Activated CD4-positive, alpha-beta T cell treated with anti-CD3 and anti-CD28 coated beads, Interleukin-2, amount 50 U/mL, for 1 hour (primary cell): ENCODE measurements at places on chromosomes 4 and X.

- DNase-seq, result no peak
Measured at GRCh38 chr4:155249016-155249566, 40.7 kb downstream of the NPY2R start.

DNA sequence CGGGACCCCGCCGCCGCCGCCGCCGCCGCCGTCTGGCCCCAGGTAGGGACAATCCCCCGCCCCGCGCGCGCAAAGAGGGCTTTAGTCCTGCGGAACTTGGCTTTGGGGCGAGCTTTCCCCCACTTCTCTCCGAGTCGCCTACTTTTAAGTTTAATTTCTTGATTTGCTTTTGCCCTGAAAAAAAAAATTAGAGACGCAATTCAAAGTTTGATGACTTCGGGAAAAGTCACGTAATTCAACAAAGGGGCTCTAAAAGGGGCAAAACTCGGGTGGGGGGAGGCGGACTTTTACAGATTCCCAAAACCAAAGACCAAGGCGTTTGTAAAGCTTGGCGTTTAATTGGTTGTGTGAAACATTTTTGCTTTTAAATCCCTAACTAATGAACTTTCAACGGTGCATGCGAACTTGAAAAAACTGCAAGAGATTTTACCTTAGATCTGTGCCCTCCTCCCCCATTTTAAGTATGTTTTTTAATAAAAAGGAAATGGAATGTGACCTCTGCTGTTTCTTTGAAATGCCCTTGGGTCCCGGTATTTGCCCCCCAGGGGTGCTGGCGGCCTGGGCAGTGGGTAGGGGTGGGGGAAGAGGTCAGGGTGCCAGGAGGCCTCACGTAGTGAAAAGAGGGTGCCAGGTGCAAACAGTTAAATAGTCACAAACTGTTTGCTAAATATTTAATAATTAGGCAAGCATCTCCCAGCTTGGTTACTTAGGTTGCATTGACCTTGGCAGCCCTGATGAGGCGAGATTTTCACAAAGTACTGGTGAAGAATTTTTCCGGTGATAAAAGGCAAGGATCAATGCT is 209.7 kb downstream of the NWD2 start:
- no peak for DNase-seq

DNA sequence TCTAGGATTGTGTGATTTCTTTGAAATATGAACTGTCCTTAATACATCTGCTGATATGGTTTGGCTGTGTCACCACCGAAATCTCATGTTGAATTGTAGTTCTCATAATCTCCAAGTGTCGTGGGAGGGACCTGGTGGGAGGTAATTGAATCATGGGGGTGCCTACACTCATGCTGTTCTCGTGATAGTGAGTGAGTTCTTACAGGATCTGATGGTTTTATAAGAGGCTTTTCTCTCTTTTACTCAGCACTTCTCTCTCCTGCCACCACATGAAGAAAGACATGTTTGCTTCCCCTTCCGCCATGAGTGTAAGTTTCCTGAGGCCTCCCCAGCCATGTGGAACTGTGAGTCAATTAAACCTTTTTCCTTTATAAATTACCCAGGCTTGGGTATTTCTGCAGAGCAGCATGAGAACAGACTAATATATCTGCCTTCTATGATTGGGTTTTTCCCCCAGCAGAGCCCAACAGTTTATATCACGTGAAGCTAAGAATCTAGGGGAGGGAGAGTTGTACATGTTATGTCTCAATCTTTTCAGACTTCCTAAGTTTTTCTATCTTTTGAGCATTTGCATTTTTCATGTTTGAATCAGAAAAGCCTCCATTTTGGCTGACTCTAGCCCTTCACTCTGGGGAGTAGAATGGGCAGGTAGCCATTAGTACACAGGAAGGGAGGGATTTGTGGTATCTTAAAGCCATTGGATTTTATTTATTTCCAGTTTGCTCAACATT is 58.9 kb downstream of the PLAC1 start:
- no peak for DNase-seq

- no peak for DNase-seq
Measured at GRCh38 chrX:15973299-15973698, 118.7 kb upstream of the AP1S2 start.

DNA sequence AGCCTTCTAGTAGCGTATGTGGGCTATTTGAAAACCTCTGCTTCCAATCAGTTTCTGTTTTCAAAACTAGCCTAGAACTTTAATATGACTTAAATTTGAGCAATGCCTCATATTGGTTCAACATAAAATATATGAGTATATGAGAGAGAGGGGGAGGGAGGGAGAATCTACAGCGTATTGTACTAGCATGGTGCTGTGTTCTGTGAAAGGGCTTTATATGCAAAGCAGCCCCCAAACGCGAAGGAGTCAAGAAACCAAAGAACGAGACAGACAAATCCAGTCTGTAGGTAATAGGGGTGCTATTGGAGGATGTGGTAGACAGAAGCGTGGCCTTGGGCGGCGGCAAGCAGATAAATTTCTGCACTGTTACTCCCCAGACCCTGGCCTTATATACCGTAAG is 784 bp upstream of the ANXA5 start:
- no peak for DNase-seq

DNA sequence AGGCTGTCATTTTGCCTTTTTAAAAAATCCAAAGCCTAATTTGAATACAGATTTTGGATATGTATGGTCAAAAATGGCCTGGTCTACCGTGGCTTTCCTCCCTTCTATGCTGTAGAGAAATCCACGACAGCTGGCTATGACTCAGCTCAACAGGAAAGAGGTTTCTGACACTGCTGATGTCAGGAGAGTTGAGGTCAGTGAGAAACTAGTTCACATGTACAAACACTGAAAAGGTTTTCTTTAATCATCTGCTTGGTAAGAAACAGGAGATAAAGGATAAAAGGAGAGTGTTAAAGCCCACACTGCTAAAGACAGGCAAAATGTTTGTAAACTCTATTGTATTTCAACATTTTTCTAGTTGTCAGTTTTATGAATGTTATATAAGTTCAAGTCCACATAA is 113.9 kb downstream of the NYX start:
- DNase-seq, result peak; percentile 9

DNA sequence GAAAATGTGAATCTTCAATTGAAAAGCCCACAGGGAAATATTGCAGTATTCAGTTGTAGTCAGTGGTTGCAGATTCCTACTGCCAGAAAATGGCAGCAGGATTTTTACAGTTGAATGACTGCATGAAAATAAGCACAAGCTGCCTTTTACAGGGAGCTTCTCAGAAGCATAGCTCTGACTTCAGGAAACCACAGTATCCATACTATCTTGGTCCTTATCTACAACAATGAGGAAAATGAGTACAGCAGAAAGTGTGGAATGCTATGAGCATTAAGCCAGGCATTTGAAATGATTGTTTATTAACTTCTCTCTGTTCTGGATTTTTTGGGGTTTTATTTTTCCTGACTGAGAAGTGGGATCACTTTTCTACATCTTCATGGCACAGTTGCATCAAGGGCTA is 34.6 kb upstream of the PRRG1 start:
- no peak for DNase-seq

GRCh38 chr4:72918362-72918761 is 151.2 kb downstream of the COX18 start:
- DNase-seq, result no peak

GRCh38 chr4:183721207-183722081 is 62.4 kb downstream of the TRAPPC11 start:
- DNase-seq, result peak; percentile 50

- DNase-seq, result no peak
Measured at GRCh38 chr4:110795971-110796370, 173.1 kb upstream of the PITX2 start.

DNA sequence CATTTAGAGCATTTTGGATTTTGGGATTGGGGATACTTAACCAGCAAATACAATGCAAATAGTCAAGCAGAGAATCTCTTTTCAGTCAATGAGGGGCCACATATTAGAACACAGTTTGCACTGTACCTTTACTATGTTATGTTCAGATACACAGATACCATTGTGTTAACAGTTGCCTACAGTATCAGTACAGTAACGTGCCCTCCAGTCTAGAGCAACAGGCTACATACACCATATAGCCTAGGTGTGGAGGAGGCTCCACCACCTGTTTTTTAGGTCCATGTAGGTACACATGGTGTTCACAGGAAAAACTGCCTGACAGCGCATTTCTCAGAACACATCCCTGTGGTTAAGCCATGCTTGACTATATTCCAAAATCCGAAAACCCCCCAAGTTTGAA is 9.1 kb downstream of the GRPEL1 start:
- no peak for DNase-seq

DNA sequence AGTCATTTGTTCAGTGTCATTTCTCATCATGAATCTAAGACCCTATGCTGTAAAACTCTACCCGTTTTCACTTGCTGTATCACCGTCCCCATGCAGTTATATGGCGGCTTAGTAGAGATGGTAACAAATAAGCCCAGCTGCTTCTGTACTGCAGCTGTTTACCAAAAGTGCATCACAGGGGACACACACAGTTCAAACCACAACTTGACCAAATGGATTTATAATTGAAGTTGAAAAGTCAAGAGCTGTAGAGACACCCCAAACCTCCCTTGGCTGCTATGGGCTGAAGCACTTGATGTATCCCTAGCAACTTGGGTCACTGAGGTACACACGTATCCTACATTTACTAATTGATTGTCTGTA is 219.0 kb upstream of the FGF13 start:
- DNase-seq, result no peak

DNA sequence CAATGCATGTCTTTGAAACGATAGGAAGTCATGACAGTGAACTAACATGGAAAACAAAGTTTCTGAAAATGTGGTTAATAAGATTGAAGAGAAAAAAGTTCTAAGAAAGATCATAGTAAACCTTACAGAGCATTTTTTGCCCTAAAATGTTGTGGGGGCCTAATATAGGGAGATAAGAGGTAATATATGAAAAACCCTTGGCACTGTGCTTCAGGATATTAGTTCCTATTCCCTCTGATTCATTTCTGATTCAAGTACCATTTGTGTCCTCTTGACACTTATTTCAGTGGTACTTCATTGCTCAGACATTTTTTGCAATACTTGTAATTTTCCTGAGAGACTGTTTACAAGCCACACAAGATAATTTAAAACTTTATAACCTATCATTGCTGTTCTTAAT is 35.1 kb downstream of the PAQR3 start:
- DNase-seq, result no peak

DNA sequence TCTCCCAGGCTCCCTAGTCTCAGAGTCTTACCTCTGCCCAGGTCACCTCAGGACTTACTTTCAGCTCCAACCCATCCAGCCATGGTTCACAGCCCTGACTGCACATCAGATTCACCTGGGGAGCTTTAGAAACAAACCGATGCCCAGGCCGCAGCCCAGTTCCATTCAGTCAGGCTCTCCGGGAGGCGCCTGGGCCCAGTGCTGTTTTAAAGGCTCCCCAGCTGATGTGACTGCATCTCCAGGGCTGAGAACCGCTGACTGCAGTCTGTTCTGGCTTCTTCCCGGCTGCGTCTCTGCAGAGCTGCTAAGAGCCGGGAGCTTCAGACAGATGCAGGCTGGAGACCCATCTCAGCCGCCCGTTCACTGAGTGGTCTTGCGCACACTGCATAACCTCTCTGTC is 44.4 kb upstream of the LGI2 start:
- no peak for DNase-seq

GRCh38 chrX:78103623-78104446 is at the start of gene PGK1:
Gene PGK1, plus strand, starts transcription at chrX:78104248. Its CDS starts 93 bp downstream, at chrX:78104341.
- DNase-seq, result peak; percentile 89

DNA sequence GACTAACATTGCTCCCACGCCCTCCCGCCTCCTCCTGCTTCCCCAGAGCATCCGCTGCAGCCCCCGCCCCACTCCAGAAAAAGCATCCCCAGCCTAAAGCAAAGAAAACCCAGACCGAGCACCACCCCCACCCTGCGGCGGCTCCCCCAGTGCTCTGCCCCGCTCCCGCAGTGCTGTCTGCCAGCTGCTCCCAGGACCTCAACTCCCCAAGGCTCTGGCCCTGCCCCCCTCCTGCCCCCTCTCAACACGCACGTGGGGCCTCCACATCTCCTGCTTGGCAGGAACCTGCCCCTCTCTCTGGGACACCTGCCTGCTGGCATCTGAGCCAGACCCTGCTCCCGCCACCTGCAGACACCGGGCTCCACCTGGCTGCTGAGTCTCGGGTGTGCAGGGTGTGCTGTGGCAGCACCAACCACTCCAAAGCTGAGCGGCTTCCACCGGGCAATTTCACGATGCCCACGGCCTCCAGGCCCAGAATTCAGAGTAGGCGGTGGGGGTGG is 79.4 kb downstream of the FAM53A start:
- DNase-seq, result peak; percentile 54

GRCh38 chrX:20402956-20403355 is 136.2 kb upstream of the RPS6KA3 start:
- no peak for DNase-seq

- DNase-seq, result no peak
Measured at GRCh38 chrX:11941571-11941970, 183.5 kb downstream of the MSL3 start.

- DNase-seq, result no peak
Measured at GRCh38 chr4:169039251-169039954, 29.3 kb upstream of the CBR4 start.

GRCh38 chr4:137266511-137266910 is 265.8 kb downstream of the PCDH18 start:
- DNase-seq, result no peak

DNA sequence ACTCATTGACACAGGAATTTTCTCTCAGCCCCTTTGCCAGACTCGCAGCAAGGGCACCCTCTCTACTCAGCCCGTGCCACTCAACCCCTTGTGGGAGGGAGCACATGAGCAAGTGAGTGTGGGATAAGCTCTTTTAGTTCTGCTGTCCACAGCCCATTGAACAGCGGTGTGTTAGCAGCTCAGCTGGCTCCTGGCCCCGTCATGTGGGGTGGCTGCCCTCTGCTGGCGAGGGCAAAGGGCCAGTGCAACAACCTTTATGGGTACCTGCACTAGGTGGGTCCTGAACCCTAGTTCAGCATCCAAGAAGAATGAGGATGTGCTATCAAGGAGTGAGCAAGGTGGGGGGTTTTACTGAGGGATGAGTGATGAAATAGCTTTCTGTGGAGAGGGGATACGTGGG is 85.0 kb upstream of the ZNF81 start:
- peak; percentile 5 for DNase-seq

DNA sequence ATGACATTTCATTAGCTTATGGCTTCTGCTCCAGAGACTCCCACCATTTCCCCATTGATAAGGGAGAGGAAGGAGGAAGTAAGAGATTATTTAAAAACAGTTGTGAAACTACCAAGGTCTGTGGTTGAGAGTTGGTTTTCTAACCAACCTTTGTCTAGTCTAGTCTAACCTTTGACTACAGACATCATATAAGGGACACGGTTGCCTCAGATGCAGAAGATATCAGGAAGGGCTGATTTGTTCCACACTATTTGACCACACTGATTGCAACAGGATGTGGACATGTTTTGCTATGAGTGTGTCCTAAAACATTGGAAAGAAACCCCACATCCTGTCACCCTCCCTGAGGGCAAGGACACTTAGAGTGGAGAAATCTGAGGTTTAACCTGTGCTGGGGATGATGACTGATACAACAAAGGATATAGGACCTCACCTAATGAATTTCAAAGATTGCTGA is 53.0 kb downstream of the COQ2 start:
- DNase-seq, result no peak

DNA sequence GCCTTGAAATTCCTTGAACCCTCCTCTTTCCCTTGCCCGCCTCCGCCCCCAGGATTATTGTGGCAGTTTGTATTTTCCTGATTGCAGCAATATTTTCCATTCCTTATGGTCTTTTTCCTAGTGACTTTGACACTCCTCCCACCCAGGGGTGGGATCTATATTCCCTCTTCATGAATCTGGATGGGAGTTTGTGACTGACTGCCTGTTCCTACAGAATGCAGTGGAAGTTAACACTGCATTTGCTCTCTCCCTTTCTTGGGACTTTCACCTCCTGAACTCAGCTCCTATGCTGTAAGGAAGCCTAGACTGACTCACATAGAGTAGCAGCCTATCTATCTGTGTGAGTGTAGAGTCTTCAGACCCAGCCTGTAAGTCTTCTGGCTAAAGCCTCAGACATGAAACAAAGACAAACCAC is 2.2 kb downstream of the FUNDC2 start:
- DNase-seq, result no peak
